ENCODE measurements at places on chromosomes 5 and 9.

- DNase-seq = no peak
Observed at GRCh38 chr5:64534033-64534432, 28.2 kb downstream of the RGS7BP start.

DNA sequence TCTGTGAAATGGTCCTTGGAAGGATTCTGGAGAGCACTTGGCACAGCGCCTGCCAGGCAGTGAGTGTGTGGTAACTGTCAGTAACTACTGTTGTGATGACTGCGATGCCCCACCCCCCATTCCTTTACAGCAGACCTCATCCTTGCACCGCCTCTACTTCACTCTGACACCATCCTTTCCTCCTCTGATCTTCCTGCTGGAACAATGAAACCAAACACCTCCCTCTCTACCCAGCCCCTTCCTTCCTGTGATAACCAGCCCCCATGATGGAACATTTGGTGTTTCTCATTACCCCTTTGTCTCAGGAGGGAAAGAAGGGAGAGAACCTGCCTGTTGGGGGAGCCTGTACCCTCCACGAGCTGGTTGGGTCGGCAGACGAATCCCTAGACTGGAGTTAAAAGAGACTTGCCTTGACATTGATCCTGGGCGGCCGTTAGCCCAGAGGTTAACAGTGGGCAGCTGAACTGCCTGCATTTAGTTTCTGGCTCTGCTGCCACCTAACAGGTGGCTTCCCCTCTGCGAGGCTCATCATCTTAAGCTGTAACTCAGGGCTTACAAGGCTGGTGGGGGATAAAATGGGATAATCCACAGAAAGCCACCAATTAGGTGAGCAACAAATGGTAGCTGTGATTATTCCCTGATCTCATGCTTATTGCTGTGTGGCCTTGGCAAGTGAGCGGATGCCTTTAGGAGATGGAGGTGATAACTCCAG is 34.2 kb upstream of the GRPEL2 start:
- no peak for DNase-seq

DNA sequence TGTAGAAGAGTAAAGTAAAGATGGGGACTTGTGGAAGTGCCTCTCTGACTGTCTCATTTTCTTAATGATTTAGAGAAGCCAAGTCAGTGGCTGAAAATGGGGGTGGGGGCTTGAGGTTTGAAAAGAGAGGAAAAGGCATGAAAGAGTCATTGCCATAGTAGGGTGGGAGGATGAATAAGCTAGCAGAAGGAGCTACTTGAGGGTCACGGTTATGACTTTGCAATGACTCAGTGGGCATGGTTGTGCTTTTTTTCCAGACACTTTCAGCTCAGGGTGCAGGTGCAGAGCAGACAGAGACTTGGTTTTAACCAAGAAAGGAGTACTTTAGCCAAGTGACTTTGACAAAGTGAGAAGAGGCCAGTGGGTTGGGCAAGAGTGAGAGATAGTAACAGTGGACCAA is 117.8 kb downstream of the PTTG1 start:
- peak; percentile 12 for DNase-seq

DNA sequence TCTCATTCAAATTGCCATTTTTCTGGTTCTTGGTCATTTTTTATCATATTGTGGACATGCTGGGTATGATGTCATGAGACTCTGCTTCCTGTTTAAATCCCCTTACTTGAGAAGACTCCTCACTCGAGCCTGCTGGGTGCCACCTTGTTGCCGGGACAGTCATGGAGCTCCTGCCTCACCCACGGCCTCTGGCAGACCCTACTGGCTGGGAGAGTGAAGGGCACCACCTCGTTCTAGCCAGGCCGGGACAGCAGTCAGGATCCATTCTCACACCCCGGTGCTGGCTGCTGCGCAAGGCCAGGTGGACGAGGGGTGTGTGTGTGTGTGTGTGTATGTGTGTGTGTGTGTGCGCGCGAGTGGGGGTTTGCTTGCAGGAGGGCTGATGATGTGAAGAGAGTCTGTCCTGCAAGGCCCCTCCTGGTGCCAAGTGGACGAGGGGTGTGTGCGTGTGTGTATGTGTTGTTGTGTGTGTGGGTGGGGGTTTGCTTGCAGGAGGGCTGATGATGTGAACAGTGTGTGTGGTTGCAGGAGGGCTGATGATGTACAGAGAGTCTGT is 4.4 kb downstream of the CEP72 start:
- DNase-seq = no peak

DNA sequence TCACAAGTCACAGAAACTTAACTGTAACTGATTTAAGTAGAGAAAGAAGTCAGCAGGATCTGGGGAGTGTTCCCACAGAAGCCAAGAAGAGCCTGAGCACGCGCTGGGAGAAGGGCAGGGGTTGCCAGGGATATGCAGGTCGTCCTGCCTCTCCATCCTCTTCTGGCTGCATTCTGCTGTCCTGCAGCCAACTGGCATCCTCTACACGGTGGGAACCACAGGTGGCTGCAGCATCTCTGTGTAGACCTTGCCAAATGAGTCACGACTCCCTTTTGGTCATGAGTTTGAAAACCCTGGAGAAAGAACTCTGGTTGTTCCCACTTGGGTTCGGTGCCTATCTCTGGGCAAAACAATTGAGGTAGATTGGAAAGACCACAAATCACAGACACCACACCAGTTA is 38.4 kb upstream of the PCA3 start:
- DNase-seq = no peak

GRCh38 chr5:79171635-79172245 is 60.1 kb downstream of the BHMT start:
- DNase-seq = no peak

All from NCI-H187 (cell line).